Panc1 (cell line): ENCODE measurements at places on chromosomes 7 and 10.

DNA sequence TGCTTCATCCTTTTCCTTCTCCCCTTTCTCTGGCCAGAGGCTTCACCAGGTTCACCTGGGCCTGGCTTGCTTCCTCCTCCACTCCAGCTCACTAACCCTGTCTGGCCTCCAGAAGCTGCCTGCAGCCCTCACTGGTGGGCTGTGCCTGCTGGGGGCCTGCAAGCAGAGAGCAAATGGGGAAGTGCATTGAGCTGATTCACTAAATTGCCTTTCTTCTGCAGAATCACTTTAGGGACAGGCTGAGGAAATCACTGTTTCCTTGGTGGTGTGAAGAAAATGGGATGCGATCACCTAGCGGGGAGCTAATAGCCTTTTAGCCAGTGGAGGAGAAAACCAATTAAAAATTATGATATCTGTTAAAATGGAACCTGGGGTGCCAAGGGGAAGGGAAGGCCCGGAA lies 3.0 kb downstream of the RET start:
- DNase-seq = no peak

- DNase-seq = no peak
Measured at GRCh38 chr7:68725843-68726785, 872.2 kb upstream of the AUTS2 start.

DNA sequence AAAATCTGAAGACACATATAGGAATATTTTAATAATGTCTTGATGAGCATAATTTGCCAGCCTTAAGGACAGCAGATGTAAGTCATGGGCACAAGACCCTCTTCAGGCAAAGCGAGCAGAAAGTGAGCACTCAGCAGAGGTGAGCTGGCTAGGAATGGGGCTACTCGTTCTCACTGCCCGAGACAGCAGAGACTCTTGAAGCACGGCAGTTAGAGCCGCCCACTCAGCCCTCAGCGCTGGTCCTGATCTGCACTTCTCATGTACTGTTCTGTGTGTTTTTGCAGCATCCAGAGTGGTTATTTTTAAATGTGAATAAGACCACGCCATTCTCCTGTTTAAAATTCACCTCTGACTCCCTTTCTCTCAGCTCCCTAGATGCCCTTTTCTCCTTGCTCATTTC lies 65.3 kb downstream of the GFRA1 start:
- DNase-seq = no peak

GRCh38 chr7:70132852-70133690 lies 534.8 kb downstream of the AUTS2 start:
- DNase-seq = no peak

DNA sequence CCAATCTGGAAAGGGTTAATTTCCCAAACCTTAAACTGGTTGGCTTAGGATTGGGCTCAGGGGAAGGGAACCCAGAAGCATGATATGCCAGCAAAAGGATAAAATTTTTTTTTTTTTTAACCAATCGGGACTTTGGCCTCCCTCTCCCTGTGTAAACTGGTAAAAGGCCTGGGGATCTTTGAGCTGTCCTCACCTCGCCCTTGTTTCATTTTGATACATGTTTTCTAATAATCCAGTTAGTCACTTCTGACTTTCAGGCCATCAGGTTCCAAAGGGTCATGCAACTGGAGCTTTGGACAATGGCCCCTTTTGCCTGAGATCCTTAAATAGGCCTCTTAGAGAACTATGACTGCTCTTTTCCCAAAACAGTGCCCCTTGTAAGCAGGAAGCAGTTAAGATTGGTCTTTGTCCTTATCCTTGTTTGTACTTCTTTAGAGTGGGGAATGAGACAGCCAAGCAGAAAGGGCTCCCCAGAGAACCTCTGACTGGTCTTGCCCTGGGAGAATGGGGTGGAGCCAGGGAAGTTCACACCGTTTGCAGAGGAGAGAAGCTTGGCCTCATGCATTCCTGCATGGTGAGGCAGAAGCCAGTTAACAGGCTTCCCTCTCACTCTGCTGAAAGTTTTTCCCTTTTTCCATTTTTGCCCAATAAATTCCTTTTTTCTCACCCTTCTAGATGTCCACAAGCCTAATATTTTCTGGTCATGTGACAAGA lies 424.2 kb upstream of the CNTNAP2 start:
- no peak for DNase-seq

GRCh38 chr7:127997226-127997922 lies 33.9 kb downstream of the LRRC4 start:
- DNase-seq = no peak

- no peak for DNase-seq
Measured at GRCh38 chr10:48780341-48780740, 95.7 kb downstream of the WDFY4 start.

DNA sequence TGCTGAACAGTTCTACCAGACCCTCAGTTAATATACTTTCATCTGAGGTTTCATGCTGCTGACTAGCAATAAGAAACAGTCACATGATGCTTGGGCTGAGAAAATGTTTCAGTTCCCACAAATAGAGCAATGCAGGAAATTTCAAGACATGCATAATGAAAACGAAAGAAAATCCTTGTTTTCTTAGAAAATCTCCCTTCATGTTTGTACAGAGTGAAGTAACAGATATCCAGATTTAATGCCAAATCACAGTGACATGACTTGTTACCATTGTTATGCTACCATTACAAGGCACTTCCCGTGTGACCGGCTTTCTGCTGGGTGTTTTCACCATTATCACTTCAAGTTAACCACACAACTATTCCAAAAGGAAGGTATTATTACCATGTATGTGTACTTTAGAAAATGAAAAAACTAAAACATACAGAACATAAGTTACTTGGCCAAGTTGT lies 121.7 kb downstream of the DOCK4 start:
- no peak for DNase-seq

DNA sequence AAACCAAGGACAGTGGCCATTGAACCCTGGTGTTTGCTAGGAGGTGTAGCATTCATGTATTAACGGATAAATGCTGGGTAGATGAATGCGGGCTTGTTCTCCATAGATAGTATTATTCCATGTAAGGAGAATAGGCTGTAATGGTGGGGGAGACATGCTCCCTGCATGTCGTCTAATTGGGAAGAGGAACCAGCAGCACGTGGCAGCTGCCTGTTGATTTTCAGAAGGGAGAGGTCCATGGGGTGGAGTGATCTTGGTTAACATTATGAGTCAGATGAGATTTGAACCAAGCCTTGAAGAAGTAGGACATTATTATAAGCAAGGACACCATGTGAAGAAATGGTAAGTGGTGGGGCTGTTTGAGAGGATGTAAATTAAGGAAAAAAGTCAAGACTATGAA lies 112.5 kb downstream of the WNT2 start:
- no peak for DNase-seq

DNA sequence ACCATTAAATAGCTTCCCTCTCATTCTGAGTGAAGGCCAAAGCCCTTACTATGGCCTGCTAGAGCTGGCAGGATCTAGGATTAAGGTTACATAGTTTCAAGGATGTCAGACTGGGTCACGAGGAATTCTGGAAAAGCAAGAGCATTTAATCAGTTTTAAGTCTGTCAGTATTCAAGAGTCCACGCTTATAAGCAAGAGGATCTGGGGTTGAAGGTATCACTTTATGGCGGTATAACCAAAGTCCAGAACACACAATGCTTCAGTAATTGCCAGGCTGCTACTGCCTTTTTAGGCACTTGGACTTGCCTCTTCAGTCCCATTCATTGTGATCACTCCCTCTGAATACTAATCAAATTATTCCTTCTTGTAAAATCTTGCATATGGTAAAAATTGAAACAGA lies 101.0 kb downstream of the HBP1 start:
- no peak for DNase-seq

DNA sequence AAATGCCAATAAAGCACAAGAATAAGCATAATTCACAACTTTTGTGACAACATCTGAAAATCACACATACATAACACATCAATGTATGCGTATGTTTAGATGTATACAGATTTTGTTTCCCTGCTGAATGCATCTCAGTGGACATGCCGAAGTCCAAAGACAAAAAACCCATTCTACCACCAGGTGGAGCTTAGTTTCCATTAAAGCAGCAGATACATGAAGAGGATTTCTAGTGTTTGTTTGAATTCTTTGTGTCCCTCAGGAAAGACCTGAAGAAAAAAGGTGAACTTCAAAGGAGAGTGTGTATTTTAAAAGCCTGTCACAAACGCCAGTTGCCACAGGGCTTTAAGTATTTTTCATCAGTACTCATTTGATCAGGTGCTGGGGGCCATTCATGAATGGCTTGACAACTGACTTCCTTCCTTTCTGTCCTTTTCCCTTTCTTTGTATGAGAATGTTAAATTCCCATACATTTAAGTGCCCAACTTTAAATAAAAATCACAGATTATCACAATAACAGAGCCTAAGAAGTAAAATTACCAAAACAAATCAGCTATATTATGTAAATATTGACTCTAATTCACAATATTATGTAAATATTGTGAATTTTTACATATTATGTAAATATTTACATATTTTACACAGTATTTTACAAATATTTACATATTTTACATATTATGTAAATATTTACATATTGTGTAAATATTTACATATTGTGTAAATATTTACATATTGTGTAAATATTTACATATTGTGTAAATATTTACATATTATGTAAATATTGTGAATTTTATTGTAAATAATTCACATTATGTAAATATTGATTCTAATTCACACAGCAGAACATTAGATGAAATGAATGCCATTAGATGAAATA lies 343.0 kb downstream of the CRPPA start:
- peak; percentile 57 for DNase-seq

DNA sequence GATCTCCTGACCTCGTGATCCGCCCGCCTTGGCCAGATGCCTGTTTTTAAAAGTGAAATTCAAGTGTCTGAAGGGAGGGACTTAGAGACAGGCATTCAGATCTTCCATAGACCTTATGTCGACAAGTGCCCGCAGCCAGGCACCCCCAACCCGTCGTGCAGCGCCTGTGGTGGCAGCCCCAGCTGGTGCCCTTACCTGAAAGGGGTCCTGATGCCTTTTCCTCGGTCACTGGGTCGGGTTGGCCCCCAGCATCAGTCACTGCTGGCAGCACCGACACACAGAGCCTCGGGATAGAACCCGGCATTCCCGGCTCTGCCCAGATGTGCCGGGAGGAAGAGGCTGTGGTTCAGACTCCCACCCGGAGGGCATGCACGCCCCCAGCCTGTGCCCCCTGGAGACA lies 23.3 kb downstream of the LRRC27 start:
- no peak for DNase-seq

GRCh38 chr10:92834331-92834730 lies 14.0 kb upstream of the EXOC6 start:
- DNase-seq = no peak

DNA sequence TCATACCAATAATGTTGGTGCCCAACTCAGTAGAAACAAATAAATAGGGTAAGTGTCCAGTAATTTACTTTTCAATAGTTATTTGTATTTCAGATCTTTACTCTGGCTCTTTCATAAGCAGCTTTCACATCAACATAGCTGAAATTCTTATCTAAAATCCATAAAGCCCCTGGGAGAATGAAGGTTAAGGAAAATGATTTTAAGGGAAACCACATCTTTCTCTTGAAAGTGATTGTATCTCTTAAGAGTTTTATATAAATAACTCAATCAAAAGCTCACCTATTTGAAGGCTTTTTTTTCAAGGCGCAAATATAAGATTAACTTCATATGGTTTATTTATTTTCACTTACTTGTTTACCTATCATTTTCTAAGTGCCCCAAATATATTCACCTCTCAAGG lies 324.4 kb downstream of the HGF start:
- no peak for DNase-seq

- DNase-seq = no peak
Measured at GRCh38 chr7:17019106-17019505, 137.3 kb upstream of the AGR3 start.

- no peak for DNase-seq
Measured at GRCh38 chr7:962401-963081, 8.1 kb upstream of the ADAP1 start.

DNA sequence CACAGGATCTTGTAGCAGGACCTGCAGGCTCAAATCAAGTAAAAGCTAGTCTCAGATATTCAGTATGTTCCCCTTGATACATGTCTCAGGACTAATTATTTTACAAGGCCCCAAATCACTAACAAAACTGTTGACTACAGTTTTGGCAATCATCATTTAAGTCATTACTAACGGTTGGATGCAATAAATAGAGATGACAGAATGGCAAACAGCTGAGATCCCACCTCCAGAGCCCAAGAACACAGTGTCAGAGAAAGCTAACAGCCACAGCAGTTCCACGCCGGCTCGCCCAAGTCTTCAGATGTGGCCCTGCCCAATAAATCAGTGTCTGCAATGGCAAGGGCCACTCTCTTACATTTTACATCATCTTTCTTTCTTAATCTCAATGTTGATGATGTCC lies 87.6 kb downstream of the CTBP2 start:
- no peak for DNase-seq

DNA sequence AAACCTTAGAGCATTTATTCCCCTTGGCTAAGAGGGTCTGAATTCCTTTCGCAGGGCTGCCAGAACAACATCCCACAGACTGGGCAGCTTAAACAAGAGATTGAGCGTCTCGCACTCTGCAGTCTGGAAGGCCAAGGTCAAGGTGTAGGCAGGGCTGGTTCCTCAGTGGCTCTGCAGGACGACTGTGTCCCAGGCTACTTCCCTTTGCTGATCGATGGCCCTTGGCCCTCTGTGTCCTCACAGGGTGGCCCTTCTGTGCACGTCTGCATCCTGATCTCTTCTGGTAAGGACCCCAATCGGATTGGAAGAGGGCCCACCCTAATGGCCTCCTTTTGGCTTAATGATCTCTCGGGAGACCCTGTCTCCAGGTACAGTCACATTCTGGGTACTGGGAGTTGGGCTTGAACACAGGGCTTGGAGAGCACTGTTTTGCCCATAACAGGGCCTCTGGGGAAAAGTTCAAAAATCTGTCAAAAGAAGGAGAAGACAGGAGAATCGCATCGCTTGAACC lies 35.1 kb upstream of the DNAJB6 start:
- DNase-seq = no peak
